ENCODE measurements at places on chromosomes 11 and 22.
A peak's percentile ranks its signal among the peaks of the same experiment; 100 is the strongest.

- DNase-seq: no peak
Measured at GRCh38 chr22:20980938-20981722, 967 bp upstream of the LZTR1 start.

GRCh38 chr11:78414321-78415051 lies 3.1 kb downstream of the GAB2 start:
- DNase-seq: no peak

GRCh38 chr11:16857186-16857585 lies 118.7 kb downstream of the C11orf58 start:
- DNase-seq: no peak

GRCh38 chr11:98732947-98733346 lies 287.8 kb upstream of the CNTN5 start:
- no peak for DNase-seq

- no peak for DNase-seq
Measured at GRCh38 chr11:86176165-86176884, 68.2 kb upstream of the EED start.

DNA sequence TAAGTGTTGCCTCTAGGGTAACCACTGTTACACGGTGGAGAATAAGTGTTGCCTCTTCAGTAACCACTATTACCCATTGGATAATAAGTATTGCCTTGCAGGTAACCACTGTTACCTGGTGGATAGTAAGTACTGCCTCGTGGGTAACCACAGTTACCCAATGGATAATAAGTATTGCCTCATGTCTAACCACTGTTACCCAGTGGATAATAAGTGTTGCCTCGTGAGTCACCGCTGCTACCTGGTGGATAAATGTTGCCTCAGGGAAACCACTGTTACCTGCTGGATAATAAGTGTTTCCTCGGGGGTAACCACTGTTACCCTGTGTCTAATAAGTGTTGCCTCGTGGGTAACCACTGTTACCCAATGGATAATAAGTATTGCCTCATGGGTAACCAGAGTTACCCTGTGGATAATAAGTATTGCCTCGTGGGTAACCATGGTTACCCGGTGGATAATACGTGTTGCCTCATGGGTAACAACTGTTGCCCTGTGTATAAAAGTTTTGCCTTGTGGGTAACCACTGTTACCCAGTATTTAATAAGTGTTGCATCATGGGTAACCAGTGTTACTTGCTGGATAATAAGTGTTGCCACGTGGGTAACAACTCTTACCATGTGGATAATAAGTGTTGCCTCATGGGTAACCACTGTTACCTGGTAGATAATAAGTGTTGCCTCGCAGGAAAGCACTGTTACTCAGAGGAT lies 12.3 kb upstream of the NXPE4 start:
- DNase-seq: no peak

- DNase-seq: no peak
Measured at GRCh38 chr11:108733479-108734116, 68.7 kb downstream of the DDX10 start.

DNA sequence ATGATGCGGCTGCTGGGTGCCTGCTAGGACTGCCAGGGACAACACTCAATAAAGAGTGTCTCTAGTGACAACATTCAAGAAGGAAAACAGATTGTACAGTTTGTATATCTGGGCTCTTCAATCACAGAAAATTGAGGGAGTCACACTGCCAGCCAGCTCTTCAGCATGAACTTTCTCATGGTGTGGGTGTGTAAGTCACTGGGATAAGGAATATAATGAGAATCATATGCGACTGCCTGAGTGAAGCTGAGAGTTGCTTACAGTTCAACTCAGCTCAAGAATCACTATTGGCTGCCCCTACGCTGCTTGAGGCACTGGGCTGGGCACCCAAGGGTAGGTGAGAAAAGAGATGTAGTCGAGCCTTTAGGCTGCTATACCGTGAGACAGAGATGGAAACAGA lies 328.1 kb upstream of the PITPNB start:
- DNase-seq: no peak

GRCh38 chr11:20364341-20364792 lies 853 bp downstream of the HTATIP2 start:
- DNase-seq: no peak

DNA sequence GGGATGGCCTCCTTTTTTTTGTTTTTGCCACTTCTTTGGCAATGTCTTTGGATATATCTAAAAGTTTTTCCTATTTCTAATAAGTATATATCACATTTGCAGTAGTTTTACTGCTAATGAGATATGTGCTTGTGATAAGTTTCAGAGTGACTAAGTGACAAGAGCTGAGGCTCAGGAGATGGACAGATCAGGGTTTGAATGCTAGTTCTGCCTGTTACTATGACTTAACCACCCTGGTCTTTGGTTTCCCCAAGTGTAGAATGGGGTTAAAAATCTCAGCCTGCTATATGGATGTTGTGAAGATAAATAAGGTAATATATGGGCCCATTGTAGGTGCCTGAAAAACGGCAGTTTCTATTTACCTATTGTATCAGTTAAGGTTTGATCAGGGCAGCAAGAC lies 9.1 kb upstream of the MICAL2 start:
- no peak for DNase-seq

DNA sequence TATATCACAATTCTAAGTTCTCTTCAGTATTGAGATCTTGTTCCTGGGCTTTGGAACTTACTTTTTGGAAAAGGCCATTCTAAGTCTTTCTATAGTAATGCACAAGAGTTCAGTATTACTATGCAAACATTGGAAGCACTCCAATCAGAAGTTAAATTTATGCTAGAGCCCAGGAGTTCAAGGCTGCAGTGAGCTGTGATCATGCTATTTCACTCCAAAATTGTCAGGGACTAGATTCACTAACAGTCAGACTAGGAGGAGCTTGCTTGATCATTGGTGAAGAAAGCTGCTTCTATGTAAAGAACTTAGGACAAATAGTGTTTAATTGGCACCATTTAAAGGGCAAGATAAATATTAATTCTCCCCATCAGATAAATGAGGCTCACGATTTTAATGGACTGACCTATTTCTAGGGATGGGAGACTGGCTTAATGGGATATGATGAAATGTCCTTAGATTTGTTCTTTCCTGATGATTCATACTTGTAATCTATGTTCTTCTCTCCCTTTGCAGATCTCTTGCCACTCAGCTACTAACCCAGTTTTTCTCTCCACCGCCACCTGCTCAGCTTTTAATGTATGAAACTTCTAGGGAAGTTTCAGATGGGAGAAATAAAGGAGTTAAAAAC lies 32.6 kb upstream of the TMEM123 start:
- no peak for DNase-seq

DNA sequence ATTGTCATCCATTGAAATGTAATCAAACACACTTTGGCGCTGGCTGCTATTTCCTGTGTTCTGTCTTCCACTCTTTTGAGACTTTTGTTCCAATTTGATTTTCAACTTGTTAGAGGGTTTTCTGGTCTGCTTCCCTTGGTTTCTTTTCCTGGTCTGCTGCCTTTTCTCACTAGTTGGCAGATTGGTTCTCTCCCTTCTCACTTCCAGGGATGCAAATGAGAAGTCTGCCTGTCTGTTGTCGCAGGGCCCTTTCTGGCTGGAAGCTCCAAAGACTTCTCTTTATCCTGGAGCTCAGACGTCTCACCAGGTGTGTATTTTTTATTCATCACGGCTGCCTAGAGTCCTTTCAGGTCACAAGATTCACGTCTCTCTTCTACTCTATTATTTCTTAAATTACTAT lies 84.0 kb downstream of the RPS6KA4 start:
- DNase-seq: no peak

DNA sequence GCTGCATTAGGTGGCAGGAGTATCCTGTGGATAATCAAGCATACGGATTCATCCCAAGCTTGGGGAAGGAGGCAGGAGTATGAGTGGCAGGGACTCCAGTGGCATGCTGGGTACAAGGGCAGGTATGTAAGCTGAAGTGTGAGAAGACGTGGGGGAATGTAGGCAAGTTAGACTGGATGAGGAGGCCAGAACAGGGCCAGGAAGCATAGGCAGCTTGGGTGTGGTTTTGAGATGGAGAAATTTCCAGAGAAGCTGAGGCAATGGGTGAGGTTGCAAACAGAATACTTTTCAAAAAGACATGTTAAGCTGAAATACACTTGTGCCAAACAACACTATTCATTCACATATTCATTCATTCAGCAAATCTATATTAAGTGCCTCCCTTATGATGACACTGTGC lies 43.1 kb upstream of the AMOTL1 start:
- DNase-seq: no peak

DNA sequence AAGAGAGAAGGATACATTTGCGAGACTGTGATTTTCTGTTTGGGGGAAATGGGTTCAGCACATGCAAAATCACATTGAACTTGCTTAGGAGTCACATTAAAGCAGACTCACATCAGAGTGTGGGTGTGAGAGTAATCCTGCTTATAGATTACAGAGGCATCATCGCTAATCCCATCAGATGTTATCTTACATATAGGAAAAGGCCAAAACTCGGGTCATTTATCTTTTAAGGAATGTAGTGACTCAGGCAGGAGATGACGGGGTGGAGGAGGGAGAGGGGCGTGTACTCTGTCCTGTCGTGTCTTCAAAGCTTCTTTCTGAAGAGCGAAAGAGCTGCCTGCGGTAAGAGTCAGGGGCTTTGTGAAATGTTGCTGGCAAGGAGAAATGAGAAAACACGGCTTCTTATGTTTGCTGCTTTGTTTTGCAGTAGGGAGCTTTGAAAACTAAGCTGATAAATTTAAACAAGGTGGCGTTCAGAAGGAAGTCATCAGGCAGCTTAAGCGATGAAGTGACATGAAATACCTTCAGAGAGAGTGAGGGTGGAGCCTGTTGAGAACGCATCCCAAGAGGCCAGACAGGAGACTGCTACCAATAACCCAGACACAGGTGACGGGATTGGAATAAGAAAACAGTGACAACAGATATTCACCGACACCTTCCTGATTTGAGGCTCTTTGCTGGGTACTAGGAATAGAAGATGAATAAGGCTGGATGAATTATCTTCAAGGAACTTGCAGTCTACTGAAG lies 2.2 kb upstream of the C11orf16 start:
- DNase-seq: no peak

- DNase-seq: no peak
Measured at GRCh38 chr11:78912778-78913177, 338.1 kb upstream of the NARS2 start.

DNA sequence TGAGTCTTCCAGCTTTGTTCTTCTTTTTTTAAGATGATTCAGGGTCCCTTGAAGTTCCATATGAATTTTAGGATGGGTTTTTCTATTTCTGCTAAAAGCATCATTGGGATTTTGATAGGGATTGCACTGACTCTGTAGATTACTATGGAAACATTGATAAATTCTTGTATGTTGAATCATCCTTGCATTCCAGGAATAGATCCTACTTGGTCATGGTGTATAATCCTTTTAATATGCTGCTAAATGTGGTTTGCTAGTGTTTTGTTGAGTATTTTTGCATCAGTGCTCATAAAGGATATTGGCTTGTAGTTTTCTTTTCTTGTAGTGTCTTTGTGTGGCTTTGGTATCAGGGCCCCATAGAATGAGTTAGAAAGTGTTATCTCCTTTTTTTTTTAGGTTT lies 34.9 kb upstream of the PHOX2A start:
- no peak for DNase-seq

- DNase-seq: peak; percentile 57
Measured at GRCh38 chr22:25475257-25476022, 89.0 kb upstream of the GRK3 start.
